ENCODE measurements at places on chromosomes 7 and 10.

DNA sequence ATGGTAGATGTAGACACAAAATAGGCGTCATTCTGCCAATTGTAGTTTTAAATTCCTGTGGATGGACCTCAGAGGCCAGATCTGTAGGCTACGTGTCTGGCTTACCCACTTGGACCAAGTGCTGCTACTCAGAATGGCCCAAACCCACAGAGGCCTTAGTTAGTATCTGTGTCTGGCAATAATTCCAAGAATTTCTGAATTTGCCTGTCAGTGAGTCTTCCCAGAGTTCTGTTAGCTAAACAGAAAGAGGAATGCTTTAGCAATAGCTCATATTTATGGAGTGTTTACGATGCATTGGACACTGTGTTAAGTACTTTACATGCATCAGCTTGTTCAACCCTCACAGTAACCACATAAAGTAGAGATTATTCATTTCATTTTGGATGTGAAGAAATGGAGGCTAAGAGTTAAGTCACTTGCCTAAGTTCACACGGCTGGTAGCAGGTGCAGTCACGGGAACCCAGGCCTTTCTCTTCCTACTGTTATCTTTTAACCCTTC lies 231.8 kb downstream of the PTEN start:
- no peak for DNase-seq

DNA sequence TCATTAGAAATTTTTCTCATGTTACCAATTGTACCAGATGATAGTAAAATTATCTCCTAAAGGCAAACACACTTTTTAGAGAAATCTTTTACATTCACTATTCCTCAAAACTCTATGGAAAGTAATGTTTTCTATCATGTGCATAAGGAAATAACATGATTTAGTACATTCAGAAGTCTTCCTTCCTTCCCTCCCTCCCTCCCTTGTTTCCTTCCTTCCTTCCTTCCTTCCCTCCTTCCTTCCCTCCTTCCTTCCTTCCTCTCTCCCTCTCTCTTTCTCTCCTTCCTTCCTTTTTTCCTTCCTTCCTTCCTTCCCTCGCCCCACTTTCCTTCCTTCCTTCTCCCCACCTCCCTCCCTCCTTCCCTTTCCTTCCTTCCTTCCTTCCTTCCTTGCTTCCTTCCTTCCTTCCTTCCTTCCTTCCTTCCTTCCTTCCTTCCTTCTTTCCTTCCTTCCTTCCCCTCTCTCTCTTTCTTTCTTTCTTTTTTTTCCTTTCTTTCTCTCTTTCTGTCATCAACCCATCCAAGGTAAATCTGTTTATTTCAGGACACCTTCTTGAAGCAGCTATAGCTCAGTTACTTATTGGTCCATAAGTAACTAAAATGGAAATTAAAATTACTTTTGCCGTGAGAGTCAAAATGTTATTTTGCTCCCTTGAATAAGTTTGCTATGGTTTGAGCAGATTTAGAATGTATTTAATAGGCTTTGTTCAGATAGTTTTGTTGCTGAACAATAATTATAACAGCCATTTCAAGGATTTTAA lies 197.9 kb downstream of the PLXDC2 start:
- no peak for DNase-seq

- no peak for DNase-seq
Measured at GRCh38 chr10:52451817-52452216, 137.7 kb downstream of the DKK1 start.

GRCh38 chr10:78604286-78604685 lies 464.5 kb upstream of the ZMIZ1 start:
- no peak for DNase-seq

DNA sequence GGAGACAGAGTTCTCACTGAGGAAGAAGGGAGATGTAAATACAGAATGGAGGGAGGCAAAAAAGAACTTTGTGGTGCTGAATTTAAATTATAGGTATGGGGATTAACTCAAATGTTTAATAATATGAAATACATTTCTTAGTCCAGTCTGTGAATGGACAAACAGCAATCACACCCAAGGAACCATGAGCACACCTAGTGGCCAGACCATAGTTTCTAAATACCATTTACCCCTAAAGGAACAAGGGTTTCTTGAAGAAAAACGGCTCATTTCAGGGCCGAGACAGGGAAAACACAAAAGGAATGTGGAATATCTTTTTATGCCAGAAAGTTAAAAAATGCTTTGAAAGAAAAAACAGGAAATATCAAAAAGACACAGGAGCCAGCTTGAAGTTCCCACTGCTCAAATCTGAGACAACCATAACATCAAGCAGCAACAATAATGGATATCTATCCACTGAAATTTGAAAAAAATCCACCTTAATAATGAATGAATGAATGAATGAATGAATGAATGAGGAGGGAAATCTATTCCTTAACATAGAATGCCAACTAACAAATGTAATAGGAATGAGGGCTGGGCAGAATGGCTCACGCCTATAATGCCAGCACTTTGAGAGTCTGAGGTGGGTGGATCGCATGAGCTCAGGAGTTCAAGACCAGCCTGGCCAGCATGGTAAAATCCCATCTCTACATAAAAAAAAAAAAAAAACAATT lies 8.6 kb downstream of the IPMK start:
- DNase-seq: no peak

DNA sequence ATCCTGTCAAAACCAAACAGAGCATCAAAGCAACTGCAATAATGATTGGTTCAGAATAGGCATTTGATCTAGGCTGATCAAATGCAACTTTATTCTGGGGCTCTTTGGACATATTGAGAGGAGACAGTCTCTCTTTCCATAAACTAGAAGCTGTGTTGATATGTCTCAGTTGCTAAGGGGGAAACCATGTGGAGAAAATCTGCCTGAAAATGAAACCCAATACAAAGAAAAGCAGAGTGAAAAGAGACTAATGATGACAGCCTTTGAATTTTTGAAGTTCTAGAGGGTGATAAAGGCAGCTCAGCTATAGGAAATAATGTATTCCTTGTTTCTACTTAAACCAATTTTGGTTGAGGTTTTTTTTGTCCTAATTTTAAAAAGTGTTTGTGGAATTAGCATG lies 941.8 kb upstream of the POT1 start:
- DNase-seq: no peak

DNA sequence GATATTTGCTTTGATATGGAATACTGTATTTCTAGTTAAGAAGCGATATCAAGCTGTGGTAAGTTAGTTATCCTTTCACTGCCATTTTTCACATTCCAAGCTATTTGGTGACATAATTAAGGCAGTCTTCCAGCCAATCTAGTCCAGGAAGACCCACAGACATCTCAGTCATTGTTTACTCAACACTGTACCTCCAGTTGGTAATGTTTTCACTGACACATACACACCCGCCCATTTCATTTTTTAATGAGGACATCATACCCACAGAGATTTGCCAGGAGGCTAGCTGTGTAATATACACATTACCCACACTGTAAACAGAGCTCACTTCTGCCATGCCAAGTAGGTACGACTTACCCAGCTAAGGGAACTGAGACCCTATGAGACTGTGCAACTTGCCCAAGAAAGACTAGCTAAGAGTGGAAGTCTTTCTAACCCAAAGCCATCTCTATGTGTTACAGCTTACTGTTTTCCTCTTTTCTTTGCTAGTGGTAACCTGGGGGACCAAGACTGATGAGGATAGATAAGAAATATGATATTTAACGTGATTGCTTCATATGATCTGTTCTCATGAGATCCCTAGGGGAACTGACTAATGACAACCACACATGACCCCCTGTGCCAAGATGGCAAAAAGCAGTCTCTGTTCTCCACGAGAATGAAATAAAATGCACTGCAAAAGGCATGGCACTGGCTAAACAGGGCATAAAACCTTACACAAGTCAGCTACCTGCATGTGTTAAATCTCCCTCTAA lies 179.0 kb downstream of the DGKI start:
- no peak for DNase-seq

- DNase-seq: no peak
Measured at GRCh38 chr7:111895049-111895448, 311.1 kb downstream of the DOCK4 start.

- DNase-seq: peak; percentile 31
Measured at GRCh38 chr7:11831736-11832495, at the start of gene THSD7A. Gene THSD7A (minus strand): TSS chr7:11832198. CDS start chr7:11831946, 252 bp downstream.

GRCh38 chr7:145434811-145435210 lies 599.0 kb upstream of the TPK1 start:
- no peak for DNase-seq

DNA sequence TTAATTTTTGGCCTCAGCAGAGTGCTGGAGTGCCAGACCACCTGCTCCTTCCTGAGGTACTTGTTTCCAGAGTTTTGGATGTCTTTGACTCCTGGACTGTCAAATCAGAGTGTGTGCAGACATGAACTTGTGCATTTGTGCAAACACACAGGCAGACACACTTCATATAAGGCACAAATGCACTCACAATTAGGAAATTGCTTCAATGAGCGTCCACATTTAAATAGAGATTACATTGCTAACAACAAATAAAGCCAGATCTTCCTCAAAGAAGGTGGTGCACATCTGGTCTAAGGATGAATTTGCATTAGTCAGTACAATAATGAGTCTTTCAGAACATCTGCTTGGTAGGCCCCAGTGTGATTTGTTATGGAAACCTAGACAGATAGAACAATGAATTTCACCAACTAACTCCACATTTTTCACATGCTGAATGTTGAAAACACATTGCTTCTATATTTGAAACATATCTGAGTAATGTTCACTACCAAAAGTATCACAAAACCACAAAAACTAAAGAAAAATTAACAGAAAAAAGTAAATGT lies 266.7 kb upstream of the INHBA start:
- DNase-seq: no peak

GRCh38 chr10:133008196-133008595 lies 65.8 kb upstream of the CFAP46 start:
- DNase-seq: no peak
